ENCODE measurements at places on chromosomes 1 and 21. TPM values are rescaled to one million over a fixed set of nuclear protein-coding genes. Genes with fewer than 3 reads are reported as not detected.
A peak's percentile ranks its signal among the peaks of the same experiment; 100 is the strongest.

APOBEC4 gene
- not detected for total RNA-seq

GRCh38 chr21:26246073-26246472 is 75.5 kb upstream of the APP start:
- DNase-seq, result no peak

DNA sequence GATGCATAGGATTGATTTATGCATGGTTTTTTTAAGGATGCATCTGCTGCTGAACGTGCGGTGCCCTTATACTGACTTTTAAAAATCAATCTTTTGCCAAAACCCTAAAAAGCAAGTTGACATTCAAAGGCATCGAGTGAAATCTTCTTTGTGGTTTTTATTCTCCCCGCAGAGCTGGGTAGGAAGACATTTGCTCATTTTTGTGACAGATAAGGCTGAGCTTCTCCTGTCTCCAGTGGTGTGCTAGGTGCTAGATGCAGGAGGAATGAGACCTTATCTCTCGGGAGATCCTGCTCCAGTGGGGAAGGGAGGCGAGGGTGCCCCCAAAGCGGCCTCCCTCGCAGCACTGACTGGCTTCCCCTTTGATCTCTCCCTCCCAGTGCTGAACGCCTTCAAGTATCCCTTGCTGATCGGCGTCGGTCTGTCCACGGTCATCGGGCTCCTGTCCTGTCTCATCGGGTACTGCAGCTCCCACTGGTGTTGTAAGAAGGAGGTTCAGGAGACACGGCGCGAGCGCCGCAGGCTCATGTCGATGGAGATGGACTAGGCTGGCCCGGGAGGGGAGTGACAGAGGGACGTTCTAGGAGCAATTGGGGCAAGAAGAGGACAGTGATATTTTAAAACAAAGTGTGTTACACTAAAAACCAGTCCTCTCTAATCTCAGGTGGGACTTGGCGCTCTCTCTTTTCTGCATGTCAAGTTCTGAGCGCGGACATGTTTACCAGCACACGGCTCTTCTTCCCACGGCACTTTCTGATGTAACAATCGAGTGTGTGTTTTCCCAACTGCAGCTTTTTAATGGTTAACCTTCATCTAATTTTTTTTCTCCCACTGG is 14.9 kb upstream of the CD101 start:
- DNase-seq, result no peak

IFNGR2 gene
- total RNA-seq, result 71.3 TPM

DNA sequence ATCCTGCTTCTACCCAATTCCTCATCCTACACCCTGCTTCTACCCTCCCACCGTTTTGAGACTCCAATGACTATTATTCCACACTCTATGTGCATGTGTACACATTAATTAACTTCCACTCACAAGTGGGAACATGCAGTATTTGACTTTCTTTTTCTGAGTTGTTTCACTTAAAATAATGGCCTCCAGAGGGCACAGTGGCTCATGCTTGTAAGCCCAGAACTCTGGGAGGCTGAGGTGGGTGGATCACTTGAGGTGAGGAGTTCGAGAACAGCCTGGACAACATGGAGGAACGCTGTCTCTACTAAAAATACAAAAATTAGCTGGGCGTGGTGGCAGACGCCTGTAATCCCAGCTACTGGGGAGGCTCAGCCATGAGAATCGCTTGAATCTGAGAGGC is 464.8 kb downstream of the PTBP2 start:
- DNase-seq, result no peak

S100A3 gene
- total RNA-seq, result 2.9 TPM

DNA sequence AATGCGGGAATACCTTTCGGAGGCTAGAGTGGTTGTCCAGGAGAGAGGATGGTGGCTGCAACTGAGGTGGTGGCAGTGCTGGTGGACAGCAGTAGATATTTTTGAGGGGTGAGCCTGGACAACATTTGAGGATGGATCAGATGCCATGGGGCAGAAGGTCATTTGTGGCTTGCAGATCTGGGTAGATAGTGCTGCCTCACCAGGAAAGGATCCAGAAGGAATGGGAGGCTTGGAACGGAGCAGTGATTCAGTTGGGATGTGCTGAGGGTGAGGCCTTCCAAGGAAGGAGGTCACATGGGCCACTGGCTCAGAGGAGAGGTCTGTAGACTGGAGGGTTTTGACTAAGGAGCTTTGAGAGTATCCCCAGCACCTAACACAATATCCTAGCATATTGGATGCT is 110.8 kb upstream of the KAZN start:
- no peak for DNase-seq

- DNase-seq, result no peak
Observed at GRCh38 chr1:195591917-195592672, 1016.1 kb downstream of the KCNT2 start.

DNA sequence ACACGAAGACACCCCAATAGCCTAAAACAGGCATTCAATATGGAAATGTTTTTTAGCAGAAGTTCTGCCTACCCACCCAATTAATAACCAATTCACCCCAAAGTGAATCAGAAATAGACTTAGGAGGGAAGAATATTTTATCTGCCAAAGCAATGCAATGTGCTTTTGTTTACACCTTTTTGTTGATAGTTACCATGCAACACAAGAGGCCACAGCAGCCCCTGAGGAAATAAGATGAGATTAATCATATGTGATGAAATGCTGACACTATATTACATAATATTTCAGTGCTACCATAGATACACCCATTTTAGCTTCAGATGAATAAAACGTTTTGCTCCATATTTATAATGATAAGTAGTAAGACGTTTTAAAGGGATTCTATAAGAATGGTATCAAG is 60.9 kb upstream of the RGS2 start:
- DNase-seq, result no peak

CR1L gene
- total RNA-seq, result not detected

DNA sequence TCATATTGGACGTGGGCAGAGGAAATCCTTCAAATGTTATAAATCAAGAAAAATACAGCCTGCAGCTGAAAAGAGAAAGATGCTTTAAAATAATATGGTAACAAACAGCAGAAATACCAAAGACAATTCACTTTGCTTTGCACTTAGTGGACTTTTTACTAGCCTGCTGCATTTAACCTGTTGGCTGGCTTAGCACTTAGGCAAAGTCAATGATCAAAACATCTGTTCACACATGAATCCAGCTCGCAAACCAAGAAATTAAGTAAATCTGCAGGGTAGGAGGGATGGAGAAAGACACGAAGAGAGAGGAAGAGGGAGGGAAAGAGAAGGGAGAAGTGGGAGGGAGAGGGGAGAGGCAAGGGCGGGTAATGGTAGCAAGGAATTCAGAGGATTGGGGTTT is 103.6 kb upstream of the RAB4A start:
- DNase-seq, result no peak

GRCh38 chr1:55276671-55277376 is 61.7 kb upstream of the USP24 start:
- DNase-seq, result peak; percentile 13

- no peak for DNase-seq
Observed at GRCh38 chr1:231108516-231109302, 53.1 kb upstream of the TRIM67 start.

TSPAN2 gene
- total RNA-seq, result 15.7 TPM

DNA sequence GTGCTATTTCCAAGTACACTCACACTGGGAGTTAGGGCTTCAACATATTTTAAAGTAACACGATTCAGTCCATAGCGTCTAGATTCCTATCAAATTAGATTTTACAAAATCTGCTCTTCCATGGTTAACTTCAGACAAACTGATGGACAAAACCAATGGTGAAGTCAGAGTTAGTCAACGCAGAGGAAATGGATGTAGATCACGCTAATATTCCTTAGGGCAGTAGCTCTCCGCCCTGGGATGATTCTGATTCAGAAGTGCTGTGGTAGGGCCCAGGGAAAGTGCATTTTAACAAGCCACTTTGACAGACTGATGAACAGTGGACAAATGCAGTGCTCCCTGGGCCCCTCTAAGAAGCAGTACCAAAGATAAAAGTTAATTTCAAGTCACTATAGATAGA is 83.2 kb downstream of the HIVEP3 start:
- DNase-seq, result no peak

DNA sequence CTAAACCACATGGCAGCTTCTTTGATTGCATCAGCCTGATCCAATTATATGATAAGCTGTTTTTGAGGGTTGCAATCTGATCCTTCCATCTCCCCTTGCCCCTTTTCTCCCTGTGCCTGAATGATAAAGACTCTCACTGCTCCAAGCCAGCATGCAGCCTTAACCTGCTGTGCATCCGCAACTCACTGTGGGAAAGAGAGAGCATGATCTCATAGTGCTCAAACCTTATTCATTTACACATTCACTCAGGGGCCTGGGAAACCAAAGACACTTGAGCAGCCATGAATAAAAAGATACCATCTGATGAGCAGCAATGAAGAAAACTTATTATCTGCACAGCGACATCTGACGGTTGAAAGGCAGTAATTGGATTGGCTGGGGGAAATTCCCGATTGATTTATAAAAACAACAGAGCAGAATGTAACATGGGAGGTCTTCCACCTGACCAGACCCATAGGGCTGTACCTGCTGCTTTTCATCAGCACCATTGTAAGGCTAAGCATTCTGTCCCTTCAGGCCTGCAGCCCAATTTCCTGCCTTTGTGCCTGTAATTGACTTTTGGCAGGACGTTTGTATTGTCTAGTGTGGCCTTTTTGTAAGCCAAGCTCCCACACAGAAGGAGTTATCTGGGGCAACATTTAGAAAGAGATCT is 62.5 kb downstream of the KIAA0040 start:
- no peak for DNase-seq

KAZN gene
- 1.7 TPM for total RNA-seq

DNA sequence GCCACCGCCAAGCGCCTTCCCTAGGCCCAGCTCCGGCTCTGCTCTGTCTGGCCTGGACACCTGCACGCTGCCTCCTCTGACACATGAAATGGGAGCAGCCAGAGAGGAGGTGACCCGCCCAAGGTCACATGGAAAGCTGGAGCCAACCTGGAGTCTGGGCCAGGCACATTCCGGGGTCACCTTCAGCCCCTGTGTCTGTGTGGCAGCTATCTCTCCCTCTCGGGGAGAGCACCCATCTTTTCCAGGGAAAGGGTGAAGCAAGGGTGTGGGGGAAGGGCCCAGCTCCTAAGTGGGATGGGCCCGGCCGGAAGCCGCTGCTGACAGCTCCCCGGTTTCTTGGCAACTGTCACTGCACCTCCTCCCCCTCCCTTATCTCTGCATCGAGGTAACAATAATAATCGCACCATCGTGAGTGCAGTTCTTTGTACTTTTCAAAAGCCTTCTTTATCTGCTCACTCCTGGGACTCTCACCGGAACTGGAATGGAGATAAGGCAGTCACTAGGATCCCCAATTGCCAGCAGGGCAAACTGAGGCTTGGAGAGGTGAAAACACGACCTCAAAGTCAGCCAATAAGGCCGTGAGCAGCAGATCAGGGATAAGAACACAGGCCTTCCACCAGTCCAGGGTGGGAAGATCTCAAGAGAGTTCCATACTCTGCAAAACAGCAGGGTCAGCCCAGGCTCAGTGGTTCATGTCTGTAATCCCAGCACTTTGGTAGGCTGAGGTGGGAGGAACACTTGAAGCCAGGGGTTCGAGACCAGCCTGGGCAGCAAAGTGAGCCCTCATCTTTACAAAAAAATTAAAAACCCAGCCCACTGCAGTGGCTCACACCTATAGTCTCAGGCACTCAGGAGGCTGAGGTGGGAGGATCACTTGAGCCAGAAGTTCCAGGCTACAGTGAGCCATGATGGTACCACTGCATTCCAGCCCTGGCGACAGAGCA is 36.9 kb downstream of the RAP1GAP start:
- DNase-seq, result no peak

TMPRSS15 gene
- total RNA-seq, result not detected

- no peak for DNase-seq
Observed at GRCh38 chr1:186093437-186093836, 281.6 kb downstream of the TPR start.

DNA sequence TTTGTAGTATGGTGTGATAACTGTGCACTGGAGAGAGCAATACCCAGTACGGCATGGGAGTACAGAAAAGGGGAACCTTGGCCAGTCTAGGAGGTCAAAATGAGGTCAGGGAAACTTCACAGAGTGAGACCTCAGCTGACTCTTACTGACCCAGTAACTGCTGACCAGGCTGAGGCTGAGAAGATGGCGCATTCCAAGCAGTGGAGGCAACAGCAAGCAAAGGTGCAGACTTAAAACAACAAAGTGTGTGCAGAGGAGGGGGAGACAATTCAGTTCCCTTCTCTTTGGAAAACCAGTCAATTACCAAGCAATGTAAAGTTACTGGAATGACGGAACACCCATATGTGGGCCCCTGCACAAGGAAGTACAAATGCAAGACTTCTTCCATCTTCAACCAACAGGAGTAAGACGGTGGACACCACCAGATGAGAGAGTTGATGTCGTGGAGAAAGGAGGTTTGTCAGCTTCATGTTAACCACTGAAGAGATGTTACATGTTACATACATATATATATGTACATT is 54.6 kb upstream of the PRDX6 start:
- no peak for DNase-seq

DNA sequence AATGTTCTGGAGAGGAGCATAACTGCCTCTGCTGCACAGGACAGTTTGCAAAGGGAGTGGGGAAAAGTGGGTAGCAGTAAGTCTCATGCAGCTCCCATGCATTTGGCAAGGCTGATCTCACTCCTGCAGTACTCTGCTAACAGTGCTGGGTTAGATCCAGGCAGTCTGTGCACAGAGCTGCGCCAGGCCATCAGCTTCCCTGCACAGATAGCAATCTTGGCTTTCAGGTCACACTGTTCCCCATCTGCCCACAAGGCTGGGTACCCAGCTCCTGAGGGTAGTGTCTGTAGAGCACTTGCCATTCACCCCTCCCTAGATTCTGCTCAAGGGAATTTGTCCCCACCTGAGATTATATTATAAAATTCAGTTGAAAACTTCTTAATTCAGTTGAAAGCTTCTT is 72.1 kb downstream of the SH3BGR start:
- DNase-seq, result no peak

DNA sequence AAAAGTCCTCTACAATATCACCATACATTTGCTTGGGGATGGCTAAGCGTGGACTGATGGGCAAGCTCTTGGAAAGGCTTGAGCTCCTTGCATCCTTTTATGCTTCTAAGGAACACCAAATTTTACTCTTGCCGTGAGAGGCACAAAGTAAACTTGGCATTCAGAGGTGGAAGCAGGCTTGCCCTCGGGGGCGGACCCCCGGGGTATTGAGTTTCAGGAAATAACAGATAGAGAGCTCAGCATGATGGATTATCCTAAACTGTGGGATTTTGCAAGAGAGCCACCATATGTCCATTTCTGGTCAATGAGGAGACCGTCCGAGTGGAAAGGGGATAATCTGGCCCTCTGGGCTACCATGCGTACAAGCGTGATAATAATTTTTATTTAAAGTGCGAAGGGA is 14.0 kb downstream of the IFI16 start:
- no peak for DNase-seq

CDC20 gene
- total RNA-seq, result 0.77 TPM

DNA sequence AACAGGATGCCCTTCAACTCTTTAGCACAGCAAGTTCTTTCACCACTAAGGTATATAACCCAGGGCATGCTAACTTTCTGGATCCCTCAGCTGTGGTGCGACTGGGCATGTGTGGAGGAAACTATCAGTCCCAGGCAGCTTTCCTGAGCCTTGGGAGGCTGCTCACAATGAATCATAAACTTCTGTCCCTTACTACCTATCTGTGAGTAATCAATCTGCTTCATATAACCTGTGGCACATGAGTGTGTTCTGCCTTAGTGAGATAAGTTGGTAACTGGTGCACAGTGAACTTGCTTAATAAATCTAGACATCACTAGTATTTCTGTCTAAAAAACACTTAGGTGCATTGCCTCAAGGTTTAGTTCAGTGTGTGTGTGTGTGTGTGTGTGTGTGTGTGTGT is 158.0 kb downstream of the GPATCH2 start:
- DNase-seq, result no peak

Measured in heart right ventricle (tissue), 16 donors.